ENCODE measurements at places on chromosomes 16 and 17.

DNA sequence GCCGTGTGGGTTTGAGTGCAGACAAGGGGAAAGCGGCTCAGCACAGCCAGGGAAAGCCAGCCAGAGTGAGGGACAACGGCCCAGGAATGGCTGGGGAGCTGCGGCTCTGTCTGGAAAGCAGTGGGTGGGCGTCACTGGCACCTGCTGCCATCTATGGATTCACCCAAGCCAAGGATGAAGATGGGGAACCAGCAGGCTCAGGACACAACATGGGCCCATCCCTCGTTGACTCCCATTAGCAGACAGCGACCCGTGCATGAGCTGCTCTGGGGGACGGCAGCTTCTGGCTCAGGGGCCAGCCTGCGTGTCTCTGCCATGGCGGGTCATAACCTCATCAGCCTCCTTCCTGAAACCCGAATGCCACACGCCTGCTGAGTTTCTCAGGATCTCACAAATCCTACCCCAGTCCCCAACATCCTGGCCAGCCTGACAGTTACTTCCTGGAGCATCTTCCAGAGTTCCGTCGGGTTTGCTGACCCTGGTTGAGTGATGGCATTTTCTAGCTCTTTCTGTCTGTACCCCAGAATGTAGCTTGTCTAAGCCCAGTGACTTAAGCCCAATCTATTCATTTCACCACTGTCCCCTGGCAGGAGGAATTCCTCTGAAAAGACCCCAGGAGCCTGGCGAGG lies 50.7 kb downstream of the SLC7A5 start:
- no peak for DNase-seq

- no peak for DNase-seq
Measured at GRCh38 chr17:19935169-19935568, 42.5 kb downstream of the AKAP10 start.

DNA sequence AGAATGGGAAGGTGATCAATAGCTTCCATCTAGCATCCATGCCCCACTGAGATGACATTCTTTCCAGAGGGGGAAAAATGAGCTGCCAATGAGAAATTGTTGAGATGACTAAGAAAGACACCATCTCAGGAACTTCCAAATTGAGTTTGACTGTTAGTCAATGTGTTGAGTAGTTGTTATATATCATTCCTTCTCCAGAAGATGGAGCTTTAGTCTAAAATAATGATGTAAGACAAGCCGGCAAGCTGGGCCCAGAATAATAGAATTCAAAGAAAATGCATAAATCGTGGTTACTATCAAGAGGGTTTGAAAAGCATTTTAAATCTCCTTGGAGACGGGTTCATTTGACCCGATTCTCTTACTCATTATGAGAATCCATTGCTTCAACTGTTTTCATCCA lies 71.0 kb upstream of the ATF7IP2 start:
- peak; percentile 16 for DNase-seq

GRCh38 chr16:79181419-79181818 lies 419.1 kb downstream of the MAF start:
- DNase-seq: no peak

- no peak for DNase-seq
Measured at GRCh38 chr16:81910366-81910885, 100.8 kb downstream of the SDR42E1 start.

DNA sequence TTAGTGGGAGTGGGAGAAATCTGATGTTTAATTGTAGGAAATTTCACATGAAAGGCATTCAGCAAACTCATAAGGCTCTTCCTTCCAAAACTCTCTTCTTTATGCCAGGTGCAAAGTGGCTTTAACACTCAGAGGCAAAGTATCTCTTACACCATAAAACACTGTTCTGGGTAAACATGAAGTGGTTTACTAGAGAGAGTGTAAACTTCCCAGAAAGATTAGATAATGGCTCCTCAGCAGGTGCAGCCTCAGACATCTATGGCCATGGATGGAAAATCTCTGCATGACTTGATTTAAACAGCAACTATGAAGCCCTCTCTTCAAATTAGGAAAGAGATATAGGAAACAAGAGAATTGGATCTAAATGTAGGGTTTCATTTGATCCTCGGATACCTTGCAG lies 583.1 kb upstream of the SALL1 start:
- DNase-seq: no peak

DNA sequence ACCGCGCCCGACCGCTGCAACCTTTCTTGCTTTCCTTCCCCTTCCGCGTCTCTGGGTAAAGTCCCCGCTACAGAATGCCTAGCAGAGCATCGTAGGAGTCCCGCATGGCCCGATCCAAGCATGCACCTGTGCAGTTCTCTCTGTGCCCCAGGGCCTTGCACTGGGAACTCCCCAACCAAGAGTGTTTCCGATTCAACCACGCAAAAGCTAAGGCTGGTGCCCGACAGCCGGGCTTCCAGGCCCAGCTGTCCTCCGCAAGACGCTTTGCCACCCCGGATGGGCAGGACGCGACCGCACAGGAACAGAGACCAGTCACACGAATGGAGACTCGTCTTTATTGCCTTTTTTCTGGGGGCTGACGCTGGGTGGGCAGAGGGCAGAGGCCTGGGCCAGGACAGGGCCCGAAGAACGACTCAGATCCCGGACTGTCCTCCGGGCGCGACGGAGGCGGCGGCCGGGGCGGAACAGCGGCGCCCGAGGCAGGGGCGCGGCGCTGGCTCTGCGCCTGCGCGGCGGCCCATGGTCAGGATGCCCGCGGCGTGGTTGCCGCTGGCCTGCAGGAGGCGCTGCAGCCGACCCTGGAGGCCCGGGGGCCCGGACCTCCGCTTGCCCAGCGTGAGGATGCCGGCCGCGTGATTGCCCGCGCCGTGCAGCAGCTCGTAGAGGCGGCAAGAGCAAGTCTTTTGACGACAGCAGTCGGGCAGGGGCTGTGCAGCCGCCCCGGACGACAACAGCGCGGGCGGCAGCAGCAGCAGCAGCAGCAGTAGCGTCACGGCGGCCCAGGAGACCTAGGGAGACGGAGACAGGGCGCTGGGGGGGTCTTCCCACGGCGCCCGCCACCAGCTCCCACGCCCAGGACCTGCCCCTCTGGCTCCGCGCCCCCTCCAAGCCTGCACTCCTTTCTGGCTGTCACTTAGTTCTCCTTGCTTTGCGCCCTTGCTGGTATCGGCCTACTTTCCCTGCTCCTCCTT lies 1.2 kb downstream of the HCRT start:
- peak; percentile 77 for DNase-seq

DNA sequence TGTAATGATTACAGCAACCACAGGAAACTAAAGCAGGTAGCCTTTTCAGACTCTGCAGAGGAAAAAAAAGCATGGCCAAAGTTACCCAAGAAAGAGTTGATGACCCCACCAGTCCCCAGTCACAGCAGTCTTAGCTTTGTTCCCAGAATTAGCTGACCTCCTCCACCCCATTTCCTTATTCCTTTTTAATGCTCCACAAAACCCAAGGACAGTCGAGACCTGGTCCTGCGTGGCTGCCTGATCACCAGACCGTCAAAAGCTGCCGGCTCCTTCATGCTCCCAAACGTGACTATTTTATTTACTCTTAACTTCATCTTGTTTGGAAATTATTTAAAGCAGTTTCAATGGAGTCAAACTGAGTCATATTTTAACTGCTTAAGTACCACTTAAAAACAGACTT lies 28.7 kb upstream of the MED9 start:
- no peak for DNase-seq

DNA sequence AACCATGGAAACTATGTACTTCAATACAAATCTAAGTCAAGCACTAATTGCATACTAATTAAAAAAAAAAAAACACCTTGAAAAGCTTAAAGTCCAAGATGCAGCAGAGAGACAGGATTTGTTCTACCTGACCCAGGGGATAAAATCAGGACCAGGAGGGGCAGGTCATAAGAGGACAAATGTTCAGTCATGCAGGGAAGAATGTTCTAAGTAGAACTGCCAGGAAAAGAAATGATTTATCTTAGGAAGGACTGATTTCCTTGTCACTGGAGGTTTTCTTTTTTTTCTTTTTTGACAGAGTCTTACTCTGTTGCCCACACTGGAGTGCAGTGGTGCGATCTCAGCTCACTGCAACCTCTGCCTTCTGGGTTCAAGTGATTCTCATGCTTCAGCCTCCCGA lies 9.1 kb upstream of the GHDC start:
- no peak for DNase-seq

- DNase-seq: no peak
Measured at GRCh38 chr17:61280338-61280737, 119.3 kb upstream of the TBX2 start.

- no peak for DNase-seq
Measured at GRCh38 chr17:15119968-15120367, 145.2 kb downstream of the PMP22 start.

GRCh38 chr17:34974179-34974578 lies 6.1 kb upstream of the LIG3 start:
- no peak for DNase-seq

DNA sequence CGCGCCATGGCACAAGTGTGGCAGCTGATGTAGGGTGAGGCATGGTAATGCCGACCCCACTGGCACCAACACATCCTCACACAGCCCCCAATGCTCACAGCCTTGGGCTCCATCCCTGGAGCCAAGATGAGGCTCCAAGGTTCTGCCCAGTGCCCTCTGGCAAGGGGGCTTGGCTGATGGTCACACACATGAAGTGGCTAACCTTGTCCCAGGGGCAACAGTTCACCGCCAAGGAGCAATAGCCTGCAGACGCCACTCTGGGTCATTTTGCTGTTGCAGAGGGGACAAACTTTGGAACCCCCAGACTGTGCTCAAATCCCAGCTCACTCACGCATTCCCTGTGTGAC lies 26.8 kb downstream of the TNFRSF13B start:
- no peak for DNase-seq

DNA sequence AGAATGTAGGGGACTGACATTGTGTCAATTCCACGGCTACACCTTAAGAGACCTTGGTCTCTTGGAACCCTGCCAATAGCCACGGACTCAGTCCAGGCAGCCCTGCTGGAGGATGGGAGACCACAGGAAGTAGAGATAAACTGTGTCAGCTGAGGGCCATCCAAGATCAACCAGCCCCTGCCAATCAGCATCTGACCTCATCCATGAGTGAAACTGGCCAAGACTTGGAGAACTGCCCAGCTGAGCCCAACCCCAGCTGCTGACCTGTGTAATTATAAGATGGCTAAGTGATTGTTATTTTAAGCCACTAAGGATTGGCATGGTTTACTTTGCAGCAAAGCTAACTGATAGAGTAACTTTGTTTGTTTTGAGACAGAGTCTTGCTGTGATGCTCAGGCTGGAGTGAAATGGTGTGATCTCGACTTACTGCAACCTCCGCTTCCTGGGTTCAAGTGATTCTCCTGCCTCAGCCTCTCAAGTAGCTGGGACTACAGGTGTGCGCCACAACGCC lies 13.3 kb upstream of the YWHAE start:
- no peak for DNase-seq

- peak; percentile 15 for DNase-seq
Measured at GRCh38 chr17:67139784-67140665, 95.7 kb downstream of the CACNG1 start.

DNA sequence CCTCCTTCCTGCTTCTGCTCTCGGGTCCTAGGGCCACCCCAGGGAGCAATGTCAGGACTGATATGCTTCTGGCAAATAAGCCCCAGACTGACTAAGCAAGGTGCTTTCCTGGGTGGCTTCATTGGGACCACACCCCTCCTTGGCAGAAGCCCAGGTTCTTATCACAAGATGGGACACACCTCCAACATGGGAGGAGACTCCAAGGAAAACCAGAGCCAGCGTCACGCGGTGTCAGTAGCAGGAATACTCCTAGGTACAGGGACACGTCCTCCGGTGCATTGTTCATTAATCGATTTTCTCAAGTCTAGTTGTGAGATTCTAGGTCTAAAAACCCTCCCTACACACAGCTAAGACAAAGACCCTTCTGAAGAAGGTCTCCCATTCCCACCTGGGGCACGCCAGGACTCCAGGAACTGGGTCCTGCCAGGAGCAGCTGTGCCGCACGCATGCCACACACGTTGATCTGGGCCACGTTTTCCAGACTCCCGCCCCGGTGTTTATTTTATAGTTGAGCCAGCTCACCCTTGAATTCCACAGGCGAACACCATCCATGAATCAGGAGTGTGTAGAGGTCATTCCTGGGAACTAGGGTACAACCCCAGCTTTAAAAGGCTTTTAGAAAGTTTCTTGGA lies 30.8 kb downstream of the FA2H start:
- no peak for DNase-seq

GRCh38 chr16:86243571-86244154 lies 266.7 kb upstream of the FOXF1 start:
- no peak for DNase-seq

DNA sequence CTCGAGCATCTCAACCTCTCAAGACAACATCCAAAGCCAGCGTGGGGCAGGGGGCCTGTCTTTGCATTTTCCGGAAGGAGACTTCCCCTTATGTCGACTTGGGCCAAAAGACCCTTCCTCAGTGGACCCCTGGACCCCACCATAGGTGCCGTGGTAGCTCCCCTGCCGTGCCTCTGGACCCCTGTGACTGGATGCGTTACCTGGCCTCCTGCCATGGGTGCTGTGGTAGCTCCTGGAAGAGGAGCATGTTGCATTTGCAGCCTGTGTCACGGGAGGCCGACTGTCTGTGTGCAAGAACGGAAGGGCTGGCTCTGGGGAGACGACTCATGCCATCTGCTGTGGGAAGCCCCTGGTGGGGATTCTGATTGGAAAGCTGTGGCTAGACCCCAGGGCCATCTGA lies 130.1 kb downstream of the FOXL1 start:
- DNase-seq: no peak

DNA sequence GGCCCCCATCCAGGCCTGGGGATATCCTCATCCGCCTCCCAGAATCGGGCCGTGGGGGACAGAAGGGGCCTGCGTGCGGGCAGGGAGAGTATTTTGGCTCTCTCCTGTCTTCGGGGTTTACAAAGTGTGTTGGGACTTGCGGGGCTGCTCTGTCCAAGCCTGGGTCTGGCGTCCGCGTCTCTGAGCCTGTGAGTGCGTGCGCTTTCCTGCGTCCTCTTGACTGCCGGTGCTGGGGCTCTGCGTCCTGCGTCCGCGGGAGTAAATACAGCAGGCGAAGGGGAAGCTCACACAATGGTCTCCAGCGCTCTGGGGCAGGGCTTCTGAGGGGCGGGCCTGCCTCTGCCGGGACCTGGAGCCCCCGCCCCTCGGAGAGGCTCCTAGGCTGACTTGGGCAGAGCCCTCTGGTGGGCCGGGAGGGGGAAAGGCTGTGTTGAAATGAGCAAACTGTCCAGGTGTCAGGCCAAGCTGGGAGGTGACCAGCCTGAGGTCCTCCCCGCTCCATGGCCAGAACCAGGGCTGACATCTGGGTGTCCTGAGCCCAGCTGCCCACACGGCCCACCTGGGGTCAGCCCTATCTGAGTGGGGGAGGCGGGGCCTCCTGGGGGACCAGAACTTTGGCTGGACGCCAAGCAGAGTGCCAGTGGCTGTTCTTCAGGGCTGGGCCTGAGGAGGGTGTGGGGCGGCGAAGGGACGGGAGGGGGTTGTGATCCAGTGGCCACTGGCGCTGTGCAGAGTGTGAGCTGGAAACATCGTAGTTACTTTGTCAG lies 233.6 kb downstream of the SEC14L1 start:
- DNase-seq: peak; percentile 70

GRCh38 chr16:78269256-78269655 lies 169.8 kb downstream of the WWOX start:
- DNase-seq: no peak

GRCh38 chr17:20995873-20996723 lies 46.7 kb downstream of the USP22 start:
- DNase-seq: no peak
